RWPE1 (cell line): ENCODE measurements at places on chromosomes 2 and 18.
A peak's percentile ranks its signal among the peaks of the same experiment; 100 is the strongest.

DNA sequence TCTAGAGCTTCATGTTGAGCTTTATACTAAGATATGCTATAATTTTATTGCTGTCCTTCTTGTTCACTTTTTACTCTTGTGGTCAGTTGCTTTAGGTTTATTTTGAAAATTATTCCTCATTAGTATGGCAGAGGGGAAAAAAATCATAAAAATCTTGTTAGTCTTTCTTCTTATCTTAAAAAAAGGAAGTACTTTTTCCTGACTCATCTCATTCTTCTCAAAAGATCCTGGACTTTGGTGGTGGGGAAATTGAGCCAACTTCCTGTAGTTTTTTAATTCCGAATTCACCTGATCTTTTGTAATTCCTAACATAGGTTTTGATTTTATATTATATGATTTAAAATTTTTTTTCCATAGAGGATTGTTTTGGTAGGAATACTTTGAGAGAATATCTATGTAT lies 3.8 kb downstream of the SLC4A1AP start:
- DNase-seq: no peak

GRCh38 chr2:60354713-60355112 lies 198.7 kb downstream of the BCL11A start:
- peak; percentile 70 for DNase-seq

- no peak for DNase-seq
Observed at GRCh38 chr18:49167084-49167483, 216.3 kb upstream of the SMAD7 start.

DNA sequence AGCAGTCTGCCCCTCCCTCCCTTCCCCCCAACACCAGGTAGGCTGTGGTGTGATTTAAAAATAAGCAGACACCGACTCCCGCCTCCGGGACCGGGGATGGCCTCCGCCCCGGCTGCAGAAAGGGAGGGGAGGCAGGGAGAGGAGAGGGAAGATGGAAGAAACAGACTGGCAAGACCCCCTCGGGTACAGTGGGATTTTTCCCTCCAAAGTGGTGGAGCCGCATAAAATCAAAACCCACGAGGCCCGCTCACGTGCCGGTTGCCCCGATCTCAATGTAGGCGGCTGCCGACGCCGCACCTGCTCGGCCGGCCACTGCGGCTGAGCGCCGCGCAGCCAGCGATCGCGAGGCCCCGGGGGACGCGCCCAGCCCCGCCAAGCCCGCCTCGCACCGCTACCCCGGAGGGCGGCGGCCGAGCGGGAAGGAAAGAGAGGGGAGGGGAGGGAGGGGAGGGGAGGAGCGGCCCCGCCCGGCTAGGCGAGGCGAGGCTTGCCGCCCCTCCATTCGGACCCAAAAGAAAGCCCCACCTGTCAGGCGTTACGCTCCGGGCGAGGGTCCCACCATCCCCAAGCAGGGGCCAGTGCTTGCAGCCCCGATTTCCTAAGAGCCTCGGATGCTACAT lies 811 bp downstream of the ADD2 start:
- no peak for DNase-seq

DNA sequence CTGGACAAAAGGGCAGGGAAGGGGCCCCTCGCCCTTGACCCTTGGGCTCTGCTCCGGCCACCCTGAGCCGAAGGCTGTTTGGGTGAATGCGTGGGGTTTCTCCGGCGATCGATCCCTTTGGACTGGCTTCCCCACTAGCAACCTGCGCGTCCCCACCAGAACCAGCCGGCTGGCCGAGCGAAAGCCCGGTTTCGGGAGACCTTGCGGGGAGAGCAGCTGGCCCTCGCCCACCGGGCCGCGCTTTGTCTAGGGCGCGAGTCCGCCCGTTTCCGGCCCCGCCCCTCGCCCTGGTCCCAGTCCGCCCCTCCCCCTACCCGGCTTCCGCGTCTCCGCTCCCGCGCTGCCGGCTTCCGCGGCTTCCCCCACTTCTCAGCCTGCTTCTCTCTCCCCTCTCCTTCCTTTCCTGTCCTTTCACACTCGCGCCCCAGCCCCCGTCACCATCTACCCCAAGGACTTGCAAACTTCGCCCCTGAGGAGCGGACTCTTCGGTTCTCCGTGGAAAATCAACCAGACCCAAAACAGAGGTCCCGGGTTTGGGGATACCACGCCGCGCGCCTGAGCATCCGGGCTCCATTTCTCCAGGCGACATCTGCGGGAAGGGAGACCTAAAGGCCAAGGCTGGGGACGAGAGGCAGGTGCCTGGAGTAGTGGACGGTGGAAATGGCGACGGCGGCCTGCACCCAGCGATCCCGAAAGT lies 48.0 kb upstream of the ATP6V1B1 start:
- DNase-seq: no peak

DNA sequence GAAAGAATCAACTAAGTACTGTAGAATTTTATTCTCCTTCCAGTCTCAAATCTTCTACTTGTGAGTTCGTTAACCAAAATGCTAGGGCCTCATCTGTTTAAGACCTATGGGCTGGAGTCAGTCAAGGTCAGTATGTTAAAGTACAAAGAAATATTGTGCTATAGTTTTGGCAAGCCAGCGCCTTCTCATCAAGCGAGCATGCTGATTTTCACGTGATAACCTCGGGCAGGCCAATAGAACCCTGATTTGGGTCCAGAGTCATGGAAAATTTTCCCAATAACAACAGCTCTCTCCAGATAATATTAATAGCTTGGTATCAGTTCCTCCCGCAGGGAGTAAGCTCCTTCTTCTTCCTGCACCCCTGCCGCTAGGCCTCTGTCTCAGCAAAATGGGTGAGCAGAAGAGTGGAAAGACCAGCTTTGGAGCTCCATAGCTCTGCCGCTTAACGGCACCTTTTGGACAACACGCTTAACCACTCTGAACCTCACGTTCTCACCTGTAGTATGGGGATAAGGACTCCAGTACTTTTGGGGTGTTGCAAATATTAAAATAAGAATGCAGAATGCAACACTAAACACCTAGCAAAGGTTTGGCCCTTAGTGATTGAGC lies 11.7 kb downstream of the CABLES1 start:
- no peak for DNase-seq

GRCh38 chr2:189641590-189641989 lies 19.7 kb upstream of the ASNSD1 start:
- DNase-seq: no peak

- DNase-seq: no peak
Observed at GRCh38 chr2:124065636-124066035, 40.5 kb downstream of the CNTNAP5 start.
